ENCODE measurements at places on chromosomes 3 and 15. TPM values are rescaled to one million over a fixed set of nuclear protein-coding genes. Genes with fewer than 3 reads are reported as not detected.

DNA sequence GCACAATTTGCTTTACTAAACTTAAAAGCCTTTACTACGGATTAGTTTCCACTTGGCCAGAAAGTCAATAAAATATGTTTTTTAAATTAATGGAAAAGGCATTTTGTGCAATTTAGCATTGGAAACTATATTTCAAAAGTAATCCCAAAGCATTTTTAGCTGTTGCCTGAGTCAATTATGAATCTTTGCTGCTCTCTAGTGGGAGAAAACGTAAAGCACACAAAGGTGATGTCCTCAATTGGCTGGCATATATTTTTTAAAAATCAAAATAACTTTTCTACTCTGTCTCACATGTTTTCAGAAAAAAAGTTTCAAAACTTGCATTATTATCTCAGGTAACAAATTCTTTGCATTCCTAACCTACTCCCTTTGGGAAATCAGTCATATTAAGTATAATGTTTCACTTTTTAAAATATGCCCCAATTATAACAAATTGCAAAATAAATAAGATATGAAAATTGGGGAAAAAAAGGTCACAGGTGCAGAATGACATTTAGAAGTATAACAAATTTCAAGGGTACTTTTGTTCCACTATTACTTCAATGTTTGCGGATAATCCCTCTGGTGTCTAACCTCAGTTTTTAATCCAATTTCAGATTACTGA lies 47.2 kb upstream of the TEX55 start:
- DNase-seq: no peak

GRCh38 chr15:78761891-78762385 lies 49.3 kb downstream of the ADAMTS7 start:
- DNase-seq: no peak

DNA sequence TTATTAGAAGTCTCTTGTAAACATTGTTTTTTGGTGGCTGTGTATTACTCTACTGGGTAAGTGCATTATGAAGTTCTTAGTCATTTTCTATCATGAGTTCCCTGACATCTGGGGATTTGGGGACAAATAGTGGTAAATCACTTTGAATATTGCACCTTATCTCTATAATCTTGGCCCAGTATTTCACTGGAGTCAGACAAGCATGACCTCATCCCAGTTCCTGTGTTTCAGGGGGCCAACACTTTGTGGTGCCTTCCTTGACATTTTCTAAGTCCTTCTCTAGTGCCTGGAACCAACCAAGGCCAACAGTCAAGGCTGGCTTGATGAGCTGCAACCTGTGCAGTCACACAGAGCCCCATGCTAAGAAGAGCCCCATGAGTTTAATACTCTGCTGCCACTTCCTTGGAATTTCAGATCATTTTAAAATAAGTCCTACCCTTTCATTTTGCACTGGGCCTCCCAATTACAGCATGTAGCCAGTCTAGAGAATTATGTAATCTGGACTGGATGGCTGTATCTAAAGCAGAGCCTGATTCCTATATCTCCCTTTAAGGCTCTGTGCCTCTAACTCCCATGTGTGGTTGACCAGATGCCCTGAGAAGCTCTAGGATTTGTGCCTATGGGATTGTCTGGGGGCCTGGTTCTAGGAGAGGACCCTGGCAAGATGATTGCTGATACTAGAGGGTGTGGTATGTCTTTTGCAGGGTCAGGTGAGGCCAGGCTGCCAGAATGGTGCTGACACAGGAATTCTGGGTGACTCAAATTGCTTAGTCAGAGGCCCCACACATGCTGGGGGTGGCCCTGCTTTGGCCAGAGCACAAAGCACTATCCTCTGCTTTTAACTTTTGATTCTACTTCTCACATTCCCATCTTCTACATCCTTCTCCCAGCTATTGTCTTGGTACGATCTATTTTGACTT lies 319.6 kb upstream of the TBC1D5 start:
- DNase-seq: no peak

GRCh38 chr3:41035456-41036022 lies 163.8 kb upstream of the CTNNB1 start:
- DNase-seq: no peak

DNA sequence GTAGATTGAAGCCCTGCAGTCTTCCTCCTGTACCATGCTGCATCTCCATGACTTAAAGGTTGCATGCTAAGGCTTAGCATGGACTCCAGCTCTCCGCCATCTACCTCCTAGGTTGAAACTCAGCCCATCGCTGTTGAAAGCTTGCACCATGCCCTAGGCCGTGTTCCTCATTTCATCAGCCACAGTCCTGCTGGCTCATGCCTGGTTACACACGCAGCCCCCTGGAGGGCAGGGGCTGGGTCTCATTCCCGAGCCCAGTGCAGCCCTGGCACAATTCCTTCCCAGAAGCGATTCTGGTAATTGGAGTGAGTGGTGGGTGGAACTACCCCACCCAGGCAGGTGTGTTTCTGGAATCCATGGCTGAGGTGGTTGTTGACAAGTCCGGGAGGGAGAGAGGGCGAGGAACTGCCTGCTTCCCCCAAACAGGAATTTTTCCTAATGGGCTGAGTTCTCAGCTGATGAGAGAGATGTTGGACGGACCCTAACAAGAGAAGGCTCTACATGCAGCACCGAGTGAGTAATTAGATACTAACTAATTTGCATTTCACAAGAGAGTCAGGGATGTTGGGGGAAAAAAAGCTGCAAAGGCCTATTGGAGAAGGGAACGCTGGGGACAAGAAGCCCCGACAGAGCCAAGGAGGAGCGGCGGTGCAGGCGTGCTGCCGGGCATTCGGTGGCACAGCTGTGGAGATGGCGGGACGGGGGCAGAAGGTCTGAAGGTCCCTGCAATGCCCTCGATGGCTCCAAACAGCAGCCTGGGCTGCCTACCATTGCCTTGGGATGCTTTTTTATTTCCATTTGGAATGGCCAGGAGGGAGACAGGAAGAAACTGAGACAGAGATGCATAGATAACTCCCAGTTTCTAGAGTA lies 92.3 kb upstream of the TLE3 start:
- no peak for DNase-seq

- no peak for DNase-seq
Observed at GRCh38 chr3:183558495-183558894, 3.0 kb upstream of the KLHL6 start.

DNA sequence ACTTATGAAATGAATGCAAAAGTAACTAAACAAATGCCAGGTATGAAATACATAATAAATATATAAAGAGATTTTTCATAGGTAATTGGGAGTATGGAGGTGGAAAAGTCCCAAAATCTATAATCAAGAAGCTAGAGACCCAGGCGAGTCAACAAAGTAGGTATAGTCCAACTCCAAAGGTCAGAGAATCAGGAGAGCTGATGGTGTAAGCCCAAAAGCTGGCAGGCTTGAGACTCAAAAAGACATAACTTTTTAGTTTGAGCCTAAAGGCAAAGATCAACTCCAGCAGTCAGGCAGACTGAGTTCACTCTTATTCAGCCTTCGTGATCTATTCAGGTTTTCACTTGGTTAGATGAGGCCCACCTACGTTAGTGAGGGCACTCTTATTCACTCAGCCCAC lies 157.4 kb upstream of the TMCO5A start:
- no peak for DNase-seq

DNA sequence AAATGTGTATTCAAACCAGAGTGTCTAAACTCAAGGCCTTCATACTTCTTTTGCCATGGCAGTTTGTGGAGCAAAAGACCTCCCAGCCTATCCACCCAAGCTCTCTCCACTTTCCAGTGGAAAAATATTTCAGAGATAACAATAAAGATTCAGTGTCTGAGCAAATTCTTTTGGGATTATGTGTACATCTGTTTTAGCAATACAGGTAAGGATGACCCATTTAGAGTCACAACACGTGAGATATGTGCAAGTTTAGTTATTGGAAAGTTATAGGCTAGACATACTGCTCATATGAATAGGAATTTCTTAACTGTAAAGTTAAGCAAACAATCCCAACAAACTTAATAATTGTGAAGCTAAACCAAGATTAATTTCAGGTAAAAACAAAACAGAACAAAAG lies 174.5 kb upstream of the LRIG1 start:
- DNase-seq: no peak

DNA sequence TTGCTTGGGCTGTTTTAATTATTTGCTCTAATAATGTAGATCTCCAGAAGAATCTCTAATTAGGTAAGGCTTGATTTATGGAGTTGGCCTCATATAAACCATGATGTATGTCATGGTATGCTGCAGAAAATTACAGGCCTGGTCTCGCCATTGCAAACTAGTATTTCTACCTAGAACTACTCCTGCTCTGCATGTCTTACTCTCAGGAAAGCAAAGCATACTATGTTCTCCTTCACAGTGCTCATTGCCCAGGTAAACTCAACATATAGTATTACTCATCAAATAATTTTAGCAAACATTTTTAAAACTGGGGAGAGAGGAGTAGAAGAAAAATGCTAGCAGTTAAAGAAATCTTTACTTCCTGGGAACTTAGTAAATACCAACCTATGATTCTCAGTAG lies 90.7 kb downstream of the FILIP1L start:
- DNase-seq: no peak

DNA sequence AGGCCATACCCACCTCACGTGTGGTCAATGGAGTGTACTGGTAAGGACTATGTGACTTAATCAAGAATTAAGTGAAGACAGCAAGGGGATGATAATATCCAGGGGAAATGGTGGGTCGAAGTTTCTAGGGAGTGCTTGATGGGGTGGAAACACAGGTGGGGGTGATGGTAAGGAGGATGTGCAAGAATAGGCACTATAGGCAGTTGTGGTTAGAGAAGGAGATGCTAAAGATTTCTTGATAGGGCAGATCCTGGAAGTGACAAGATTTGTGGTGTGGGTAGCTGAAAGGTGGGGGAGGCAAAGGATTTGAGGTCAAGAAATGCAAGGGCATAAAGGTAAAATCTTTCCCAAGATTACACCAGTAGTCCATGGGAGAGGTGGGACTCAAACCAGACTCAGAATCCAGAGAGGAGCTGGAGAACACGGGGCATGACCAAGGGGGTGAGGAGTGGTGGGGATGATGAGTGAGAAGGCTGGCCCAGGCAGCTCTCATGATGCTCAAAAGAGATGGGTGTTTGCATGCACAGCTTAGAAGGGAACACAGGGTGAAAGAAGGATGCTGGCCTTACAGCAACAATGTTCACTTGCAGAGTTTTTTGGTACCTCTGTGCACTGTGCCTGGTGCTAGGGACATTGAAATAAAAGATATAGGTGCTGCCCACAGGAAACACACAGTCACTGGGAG lies 78.4 kb downstream of the CCR1 start:
- DNase-seq: no peak

DNA sequence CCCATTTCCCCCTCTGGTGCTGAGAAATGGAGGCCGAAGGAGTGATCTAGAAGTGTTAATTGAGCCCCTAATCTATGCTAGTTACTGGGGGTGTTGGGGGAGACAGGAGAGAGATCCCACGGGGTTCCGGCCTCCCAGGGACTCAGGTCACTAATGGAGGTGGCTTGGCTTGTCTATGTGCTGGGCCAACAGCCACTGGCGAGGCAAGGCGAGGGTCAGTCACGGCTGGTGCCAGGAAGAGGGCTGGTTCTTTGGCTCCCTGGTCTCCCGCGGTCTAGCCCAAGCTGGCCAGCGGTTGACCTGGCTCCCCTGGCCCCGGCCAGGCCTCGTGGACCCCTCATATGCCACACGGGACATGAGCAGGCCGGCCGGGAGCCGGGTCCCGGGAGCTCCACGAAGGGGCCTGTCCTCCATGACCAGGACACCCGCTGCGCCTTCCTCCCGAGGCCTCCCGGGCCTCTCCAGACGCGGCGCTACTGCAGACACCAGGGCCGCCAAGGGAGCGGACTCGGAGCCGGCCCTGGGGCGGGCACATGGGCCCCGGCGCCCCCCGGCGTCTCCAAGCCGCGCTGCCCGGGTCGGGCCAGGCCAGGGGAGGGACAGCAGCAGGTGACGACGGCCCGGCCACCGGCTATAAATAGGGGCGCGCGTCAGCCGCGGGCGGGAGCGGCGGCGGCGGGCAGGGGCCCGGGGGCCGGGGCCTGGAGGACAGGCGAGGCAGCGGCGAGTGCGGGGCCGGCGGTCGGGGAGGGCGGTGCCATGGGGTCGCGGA lies at the start of gene ALPK3:
TSS of gene ALPK3 (plus strand) at position 663 of the 772 bp plus-strand sequence. CDS start at position 760, 97 bp downstream.
- DNase-seq: no peak

DNA sequence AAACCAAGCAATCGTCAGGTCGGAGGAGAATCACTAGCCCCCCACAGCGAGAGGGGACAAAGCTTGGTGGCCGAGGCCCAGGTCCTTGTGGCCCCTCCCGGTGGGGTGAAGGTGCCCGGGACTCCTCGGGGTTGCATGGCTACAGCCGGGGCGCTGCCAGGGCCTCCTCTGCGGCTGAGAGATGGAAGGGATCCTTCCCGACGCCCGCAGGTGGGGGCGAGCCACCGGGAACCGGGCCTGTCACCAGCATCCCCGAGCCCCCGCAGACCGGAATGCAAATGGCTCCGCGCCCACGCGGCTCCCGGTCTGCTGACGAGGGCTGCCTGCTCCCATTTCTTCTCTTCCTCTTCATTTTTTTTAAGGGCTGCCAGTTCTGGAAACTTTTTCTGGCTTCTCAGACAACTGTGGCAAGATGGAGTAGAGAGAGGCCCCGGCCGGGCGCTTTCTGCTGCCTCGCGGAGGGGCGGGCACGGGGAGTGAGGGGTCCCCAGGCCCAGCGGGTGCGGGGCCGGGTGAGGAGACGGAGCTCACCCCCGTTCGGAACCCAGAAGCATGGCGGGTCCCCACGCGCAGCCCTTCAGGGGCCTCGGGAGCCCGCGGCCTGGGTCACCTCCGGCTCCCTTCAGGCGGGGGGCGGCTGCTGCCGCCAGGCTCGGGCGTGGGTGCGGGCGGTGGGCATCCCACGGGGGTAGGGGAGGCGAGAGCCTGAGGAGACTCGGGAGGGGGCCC lies 27.5 kb downstream of the MELTF start:
- DNase-seq: no peak

GRCh38 chr15:87942316-87942715 lies 314.2 kb downstream of the NTRK3 start:
- no peak for DNase-seq

- no peak for DNase-seq
Observed at GRCh38 chr15:73857193-73857920, 16.0 kb upstream of the TBC1D21 start.

- no peak for DNase-seq
Observed at GRCh38 chr15:78338781-78339180, 1.4 kb upstream of the CRABP1 start.

- DNase-seq: peak; percentile 88
Observed at GRCh38 chr15:38072348-38073177, 138.1 kb downstream of the TMCO5A start.

DNA sequence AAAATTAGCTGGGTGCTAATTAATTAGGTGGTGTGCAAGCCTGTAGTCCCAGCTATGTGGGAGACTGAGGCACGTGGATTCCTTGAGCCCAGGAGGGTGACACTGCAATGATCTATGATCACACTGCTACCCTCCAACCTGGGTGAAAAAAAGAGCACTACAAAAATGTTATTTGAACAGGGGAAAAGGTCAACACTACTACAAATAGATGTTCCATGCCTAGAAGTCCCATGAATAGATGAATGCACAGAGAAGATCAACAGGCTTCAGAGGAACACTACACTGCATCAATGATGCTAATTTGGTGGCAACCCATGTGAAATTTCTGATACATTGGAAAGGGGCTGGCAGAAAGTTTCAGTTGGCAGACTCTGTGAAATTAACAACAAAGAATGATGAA lies 105.4 kb upstream of the FHIT start:
- no peak for DNase-seq

- peak; percentile 69 for DNase-seq
Observed at GRCh38 chr3:64030741-64031140, 7.4 kb upstream of the PSMD6 start.

SEMA3B gene
- 21.8 TPM for total RNA-seq

SNRPA1 gene
- 39.5 TPM for total RNA-seq

ADAMTSL3 gene
- 16.9 TPM for total RNA-seq

CLSTN2 gene
- total RNA-seq: 2.9 TPM

C3orf52 gene
- 12.9 TPM for total RNA-seq
